ENCODE measurements at places on chromosomes 12 and 14.

DNA sequence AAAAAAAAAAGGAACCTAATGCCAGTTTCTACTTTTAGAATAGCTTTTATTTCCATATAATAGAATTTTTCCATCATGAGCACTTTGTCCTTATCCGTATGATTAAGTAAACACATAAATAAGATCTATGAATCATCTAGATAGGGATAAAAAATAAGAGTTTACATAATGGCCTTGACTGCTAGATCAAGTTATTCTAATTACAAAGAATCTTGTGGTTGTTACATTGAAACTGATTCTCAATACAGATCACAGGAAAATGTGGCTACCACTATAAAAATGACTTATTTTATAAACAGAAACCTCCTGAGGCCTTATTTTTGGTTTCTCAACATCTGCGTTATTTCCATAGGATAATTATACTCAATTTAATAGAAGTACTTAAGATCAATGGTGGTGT, 34.4 kb upstream of the NDUFA12 start:
- no peak for DNase-seq

GRCh38 chr12:42862055-42862454, 272.5 kb upstream of the PRICKLE1 start:
- no peak for DNase-seq

DNA sequence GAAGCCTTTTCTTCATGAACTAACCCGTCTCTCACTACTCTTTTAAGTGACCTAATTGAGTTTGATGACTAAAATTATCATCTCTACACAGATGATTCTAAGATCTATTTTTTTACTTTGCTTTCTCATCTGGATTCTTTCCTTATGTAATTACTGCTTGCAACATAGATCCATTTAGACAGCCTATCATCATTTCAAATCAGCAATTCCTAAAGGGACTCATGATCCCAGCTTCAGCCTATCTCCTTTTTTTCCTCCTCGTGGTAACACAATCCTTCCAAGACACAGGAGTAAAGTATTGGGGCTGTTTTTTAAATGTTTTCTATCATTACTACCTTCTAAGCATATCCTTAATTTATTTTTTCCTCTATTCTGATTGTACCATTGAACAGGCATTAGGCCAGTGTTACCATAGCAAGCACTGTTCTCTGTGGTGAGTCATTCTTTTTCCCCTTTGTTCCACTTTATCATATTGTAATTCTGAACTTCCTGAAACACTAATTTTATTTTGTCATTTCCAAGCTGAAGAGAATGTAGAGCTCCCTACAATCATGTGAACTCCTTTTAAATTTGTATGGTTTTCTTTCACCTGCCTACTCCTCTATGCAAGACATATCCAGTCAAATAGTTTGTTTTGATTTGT, 190.4 kb upstream of the FAR2 start:
- DNase-seq = no peak

DNA sequence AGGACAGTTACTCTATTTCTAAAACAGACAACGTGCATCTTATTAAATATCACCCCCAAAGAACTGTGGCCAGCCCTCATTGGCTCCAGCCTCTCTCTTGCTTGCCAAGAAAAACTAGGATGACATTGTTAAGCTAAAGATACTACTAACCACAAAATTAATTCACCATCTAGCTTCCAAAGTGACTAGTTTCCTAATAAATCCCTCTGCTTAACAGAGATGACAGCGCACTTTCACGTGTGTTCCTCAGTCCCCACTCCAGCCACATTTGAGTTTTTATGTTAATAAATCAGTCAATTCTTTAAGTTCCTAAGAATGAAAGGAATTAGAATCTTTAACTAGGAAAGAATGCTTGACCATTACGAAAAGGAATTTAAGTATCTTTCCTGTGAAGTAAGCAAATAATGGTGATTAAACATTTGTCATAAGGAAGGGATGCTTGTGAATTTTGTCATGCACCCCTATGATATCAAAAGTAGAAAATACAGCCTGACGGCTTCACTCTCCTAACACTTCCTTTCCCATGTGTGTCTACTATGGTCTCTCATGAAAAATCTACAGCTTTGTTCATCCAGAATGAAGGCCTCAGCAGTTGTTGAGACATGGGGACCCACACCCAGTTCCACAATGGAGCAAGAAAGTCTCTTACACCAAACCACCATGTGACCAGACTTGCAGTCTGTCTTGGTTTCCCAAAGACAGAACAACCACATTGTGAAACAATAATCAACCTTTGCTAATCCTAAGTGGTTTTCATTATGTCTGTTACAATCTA, 8.1 kb downstream of the CORO1C start:
- no peak for DNase-seq

- no peak for DNase-seq
Measured at GRCh38 chr14:89206389-89207031, 210.5 kb downstream of the FOXN3 start.

- no peak for DNase-seq
Measured at GRCh38 chr12:69130064-69130463, 109.3 kb upstream of the CPSF6 start.

DNA sequence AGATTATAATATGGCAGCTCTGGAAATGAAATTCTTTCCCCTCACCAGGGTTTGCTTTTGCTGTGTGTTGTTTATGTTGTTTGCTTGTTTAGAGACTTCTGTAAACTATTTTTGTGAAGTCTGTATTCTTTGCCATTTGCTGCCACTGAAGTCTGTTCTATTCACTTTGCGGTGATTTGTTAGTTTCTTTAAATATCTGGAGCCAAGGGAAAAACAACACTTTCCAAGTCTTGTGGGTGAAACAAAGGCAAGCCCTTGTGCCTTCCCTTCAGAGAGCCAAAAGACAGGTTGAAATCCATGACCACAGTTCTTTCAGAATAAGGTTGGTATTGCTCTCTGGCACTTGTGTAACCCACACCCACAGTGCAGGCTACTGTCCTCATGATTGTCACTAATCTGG, 59.5 kb upstream of the RNU6-7 start:
- DNase-seq = no peak

DNA sequence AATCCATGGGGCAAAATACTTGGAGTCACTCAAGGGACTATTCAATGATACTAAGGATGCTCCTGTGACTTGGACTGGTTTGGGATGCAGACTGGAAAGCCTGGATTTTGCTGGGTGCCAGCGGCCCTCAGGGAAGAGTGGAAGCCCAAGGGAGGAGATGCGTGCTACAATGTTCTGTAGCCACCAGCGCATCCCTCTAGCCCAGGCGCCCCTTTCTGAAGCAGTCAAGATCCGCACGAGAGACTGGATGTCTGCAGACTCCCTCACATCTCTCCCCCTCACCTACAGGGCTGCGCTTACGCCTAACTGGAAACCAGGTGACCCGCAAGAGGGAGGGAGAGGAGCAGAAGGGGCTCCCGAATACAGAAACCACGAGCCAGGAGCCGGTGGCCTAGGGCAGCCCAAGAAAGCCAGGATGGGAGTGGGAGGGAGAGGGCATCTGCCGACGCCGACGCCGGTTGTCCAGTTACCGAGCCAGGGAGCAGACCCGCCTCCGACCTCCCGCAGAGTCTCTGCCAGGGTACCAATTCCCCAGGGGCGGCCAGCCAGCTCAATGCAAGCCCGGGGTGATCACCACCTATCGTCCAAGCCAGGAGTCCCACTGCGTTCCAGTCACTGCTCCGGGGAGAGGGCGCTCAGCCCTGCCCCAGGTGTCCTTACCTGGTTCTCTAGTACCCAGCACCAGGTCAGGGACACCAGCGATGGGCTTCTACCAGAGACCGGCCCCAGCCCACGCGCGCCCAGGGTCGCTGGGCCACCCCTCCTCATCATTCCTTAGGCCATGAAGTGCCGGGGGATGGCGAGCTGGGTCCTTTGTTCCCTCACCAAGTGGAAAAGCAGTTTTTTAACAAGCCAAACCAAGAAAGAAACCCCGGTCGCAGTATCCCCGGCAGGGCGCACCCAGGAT, 1.2 kb downstream of the NTN4 start:
- peak; percentile 51 for DNase-seq

DNA sequence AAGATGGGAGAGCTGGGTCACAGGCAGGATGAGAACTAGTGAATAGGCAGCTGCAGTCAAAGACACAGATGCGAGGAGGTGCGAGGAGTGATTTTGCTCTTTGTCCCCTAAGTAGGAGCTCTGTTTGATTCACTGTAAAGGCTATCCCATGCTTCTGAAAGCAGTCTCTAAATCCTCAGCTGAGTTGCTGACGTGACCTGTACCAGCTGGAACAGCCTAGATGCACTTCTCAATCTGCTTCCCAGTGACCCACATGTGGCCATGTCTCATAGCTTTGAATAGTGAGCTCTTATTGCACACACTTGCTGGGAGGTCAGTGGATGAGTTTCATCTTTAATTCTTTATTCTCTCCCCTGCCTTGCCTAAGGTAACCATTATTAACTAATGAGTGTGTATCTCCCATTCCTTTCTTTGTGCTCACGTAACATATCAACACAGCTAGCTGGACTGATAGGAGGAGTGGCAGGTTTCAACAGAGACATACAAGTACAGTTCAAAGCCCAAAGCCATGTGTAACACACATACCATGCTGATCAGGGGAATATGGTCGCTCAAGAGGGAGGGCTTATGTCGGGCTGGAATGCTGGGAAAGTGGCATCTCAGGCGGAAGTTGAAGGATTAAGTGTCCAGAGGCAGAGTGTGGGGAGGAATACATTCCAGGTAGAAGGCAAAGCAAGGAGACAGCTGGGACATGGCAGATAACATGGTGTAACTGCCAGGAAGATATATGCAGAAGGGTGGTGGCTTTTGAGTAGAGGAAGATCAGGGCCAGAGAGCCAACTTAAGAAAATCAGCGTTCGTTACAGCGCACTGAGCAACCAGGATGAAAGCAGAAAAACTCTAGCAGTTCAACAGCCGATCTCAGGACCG, 15.4 kb upstream of the YY1 start:
- no peak for DNase-seq

DNA sequence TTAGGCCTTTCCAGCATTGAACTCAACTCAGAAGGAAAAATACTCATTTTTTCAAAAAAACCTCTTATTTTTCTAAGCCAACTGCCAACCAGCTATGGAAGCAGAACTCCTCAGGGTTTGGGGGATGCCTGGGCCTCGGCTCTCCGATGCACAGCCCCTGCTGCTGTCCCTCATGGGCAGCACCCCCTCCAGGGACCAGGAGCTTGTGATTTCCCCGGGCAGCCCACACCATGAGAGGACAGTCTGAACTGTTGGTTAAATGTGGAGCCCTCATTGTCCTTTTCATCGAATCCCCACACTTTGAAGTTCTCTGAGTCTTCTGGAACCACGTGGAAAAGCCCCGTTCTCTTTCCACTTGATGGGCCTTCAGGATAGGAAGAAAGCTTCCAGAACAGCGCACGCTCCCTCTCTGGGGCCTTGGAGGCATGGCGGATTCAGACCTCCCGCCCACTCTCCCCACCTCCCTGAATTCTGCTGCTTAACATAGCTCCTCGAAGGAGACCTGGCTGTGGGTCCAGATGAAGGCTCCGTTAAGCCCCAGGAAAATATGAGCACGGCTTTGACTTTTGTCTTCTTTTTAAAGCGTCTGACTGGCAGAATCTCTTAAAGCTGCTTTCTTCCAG, 156.6 kb downstream of the CALM1 start:
- no peak for DNase-seq

GRCh38 chr12:54193434-54193833, 4.6 kb upstream of the SMUG1 start:
- DNase-seq = no peak

DNA sequence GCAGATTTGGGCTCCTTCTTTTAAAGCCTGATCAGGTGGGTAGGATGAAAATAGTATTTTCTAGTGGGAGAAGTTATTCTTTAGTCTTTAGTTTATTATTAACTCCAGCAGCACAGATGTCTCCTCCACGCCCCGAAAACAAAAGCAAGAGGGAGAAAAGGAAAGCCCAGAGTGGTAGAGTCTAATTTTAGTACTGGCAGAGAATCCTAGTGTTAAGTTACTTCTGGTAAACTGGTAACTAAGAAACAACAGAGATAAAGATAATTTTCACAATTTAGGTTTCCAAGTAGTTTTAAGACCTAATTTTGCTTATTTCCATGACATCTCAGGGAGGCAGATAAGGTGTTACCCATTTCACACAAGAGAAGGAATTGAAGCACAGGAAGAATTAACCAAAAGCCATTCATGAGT, 16.3 kb downstream of the ATP5MC2 start:
- no peak for DNase-seq

DNA sequence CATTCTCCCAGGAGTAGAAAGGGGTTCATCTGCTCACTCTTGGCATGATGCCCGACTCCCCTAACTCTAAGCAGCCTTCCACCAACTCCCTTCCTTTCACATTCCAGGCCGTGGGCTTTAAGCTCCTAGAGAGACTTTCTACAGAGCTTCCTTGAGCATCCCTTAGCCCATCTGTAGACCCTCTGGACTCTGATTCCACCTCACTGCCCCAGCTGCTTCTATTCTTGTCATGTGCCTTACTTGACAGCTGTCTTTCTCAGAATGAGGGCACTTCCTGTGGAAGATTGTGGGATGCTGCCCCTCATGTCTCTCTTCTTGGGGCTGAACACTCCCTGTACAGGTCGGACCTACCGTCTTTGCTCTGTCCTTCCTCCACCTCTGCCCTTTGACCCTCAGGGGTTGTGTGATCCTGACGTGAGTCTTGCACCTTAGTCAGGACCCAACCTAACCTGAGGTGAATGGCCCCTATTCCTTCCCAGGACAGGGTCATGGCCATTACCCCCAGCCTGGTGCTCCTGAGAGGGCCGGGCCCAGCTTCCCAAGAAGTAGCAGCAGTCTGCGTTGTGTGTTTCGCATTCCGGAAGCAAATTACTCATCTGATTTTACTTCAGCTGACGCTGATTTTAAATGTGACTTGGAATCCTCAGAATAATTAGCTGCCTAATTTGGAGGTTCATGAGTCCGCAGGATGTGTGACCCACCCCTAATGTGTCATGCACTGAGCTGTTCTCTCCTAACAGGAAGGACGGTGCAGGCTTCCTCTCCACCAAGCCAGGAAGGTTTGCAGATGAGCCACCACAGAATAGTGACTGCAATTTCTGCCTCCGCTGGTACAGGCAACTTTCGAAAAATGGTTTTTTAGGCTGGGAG, 2.7 kb upstream of the GALNT6 start:
- DNase-seq = no peak

All from WTC11 (cell line).